Cardiac muscle cell (in vitro differentiated cells and primary cell): ENCODE measurements at places on chromosomes 3 and 15. TPM values are rescaled to one million over a fixed set of nuclear protein-coding genes. Genes with fewer than 3 reads are reported as not detected.

TIMP4 gene
- 0.11 TPM in 1 of 2 replicates, not detected in the other for total RNA-seq

DNA sequence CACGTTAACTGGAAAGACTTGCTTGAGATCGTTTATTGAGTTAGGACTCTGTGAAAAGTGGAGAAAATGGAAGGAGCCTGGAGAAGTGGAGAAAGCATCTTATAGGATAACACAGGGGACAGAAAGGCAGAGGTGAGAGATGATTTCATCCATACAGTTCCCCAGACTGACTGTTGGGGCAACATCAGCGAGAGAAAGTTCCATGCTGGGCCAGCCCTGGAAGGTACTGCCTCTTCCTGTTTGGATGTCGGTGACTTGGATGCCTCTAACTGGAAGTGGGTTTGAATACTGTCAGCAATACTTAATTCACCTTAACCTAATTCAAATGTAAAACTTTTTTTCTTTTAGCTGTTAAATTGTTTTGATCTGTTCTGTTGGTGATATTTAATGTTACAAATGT lies 32.3 kb downstream of the ATP13A5 start:
- no peak for DNase-seq
- peaks cover 24% of the 10 kb centered on the region for H3K4me1 ChIP-seq
- H3K27me3 ChIP-seq = no peaks in the 10 kb centered on the region
- no peak overlapping the region for H3K4me3 ChIP-seq

DNA sequence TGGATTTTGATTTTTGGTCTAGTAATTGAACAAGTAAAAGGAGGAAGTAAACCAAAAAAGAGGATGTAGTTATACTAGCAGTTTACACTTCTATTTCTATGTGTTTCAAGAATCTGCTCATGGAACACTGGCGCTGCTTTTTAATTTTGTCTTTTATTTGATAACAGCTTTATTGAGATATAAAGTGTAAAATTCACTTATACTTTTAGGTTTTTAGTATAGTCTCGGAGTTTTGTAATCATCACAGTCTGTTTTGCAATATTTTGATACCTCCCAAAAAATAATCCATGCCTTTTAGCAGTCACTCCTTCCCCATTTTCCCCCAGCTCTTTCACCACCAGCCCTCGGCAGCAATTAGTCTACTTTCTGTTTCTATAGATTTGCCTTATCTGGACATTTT lies 18.0 kb downstream of the UBE2E2 start:
- DNase-seq = no peak
- no peak overlapping the region for H3K27ac ChIP-seq

DNA sequence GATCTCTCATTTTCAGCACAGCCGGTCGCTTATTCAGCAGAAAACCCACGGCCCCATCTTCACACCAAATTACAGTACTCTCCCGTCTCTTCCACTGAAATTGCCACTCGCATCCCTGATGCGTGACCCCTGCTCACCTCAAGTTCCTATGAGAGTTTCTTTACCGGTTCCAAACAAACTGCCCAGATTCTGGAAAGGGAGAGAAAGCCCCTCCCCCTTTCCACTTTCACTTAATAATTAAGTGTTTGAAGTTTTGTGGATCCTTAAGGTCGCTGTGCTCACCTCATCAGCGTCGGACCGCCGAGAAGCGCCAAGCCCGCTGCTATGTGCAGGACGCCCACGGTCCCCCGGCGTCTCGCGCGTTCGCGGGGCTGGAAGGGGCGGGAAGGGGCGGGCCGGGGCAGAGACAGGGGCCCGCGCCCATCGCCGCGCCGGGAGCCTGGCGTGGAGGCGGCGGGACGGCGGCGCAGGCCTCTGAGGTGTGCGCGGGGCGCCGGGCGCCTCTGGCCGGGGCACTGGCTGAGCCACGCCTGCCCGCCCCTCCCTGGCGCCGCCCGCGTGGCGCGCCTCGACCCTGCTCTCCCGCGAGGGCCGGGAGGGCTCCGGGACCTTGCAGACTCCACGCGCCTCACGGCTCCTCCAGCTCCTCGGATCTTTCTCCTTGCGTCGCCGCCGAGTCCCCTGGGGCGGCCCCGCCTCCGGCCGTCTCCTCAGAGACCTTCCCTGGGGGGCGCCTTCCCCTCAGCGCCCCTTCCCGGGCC lies at the start of gene GPR156:
Gene GPR156, minus strand, starts transcription at position 476 of the 761 bp plus-strand sequence. CDS start 41,124 bp downstream, outside the sequence.
- H3K36me3 ChIP-seq = no peaks in the 10 kb centered on the region
- peaks cover 2% of the 10 kb centered on the region for H3K4me1 ChIP-seq
- DNase-seq = peak; percentile 30
- peak within 1 kb of the TSS; percentile 43 for H3K4me3 ChIP-seq
- H3K27me3 ChIP-seq = peaks cover 60% of the 10 kb centered on the region

IFT122 gene
- total RNA-seq = 28.3 and 31.5 TPM in 2 replicates

GRCh38 chr15:78716651-78717050 lies 75.6 kb upstream of the CHRNB4 start:
- no peak for DNase-seq
- H3K27ac ChIP-seq = no peak overlapping the region
- no peaks in the 10 kb centered on the region for H3K36me3 ChIP-seq

ABHD2 gene
- total RNA-seq = 43.0 and 44.8 TPM in 2 replicates

DNA sequence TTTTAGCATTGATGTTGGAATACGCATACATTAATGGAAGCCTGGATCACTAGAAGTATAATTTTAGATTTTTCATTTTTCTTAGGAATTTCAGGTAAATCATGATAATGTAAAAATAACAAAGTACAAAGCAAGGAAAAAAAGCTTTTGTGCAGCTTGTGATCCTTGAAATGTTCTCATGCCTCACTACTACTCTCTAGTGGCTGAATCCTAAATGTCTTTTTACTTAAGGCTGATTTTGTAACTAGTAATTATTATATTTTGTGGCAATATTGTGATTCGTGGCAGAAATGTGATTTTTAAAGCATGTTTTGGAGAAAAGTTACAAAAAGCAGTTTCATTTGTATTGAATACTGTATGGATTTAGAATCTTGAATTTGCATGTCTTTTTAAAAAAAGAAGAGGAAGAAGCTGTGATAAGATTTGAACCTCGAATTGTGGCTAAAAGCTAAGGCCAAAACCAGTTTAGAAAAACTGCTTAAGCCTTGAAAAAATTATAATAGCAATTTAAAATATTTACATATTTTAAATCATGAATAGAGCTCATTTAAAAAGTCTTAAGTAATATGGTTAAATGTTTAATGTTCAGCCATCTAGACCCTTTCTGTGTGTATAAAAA lies 39.0 kb downstream of the U2SURP start:
- H3K36me3 ChIP-seq = peaks cover 51% of the 10 kb centered on the region
- no peaks in the 10 kb centered on the region for H3K4me1 ChIP-seq
- no peak overlapping the region for H3K27ac ChIP-seq
- peak; percentile 29 for DNase-seq
- no peaks in the 10 kb centered on the region for H3K27me3 ChIP-seq
- no peak overlapping the region for H3K4me3 ChIP-seq

GRCh38 chr3:195259154-195259474 lies 11.8 kb downstream of the XXYLT1 start:
- DNase-seq = no peak
- H3K4me3 ChIP-seq = no peak overlapping the region
- peaks cover 12% of the 10 kb centered on the region for H3K4me1 ChIP-seq
- H3K27me3 ChIP-seq = no peaks in the 10 kb centered on the region
- H3K36me3 ChIP-seq = no peaks in the 10 kb centered on the region

OR5K2 gene
- not detected in 2 replicates for total RNA-seq

SLC25A36 gene
- 85.7 and 297 TPM in 2 replicates for total RNA-seq

P2RY14 gene
- total RNA-seq = 0.12 and 0.56 TPM in 2 replicates

VILL gene
- total RNA-seq = 2.5 and 3.4 TPM in 2 replicates

GRCh38 chr3:42831321-42831713 lies 22.1 kb downstream of the ACKR2 start:
- H3K27me3 ChIP-seq = no peaks in the 10 kb centered on the region
- DNase-seq = peak; percentile 71
- no peaks in the 10 kb centered on the region for H3K36me3 ChIP-seq
- H3K4me3 ChIP-seq = no peak overlapping the region
- H3K27ac ChIP-seq = no peak overlapping the region

DNA sequence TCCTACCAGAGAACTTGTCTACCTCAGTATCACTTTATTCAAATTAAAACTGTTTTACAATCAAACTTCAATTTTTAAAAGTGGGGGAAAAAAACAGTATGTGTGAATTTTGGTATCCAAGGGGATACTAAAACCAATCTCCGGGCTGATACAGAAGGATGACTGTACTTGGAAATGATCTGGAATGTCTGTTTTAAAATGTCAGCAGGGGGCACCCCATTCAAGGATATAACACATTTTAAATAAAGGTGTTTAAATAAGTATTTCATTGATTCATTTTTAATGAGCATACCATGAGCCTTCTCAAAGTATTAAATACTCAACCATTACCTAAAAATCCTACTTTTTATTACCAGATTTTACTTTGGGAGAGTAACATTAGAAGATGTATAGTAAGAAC lies 67.9 kb downstream of the ULK4 start:
- peak; percentile 50 for DNase-seq
- H3K36me3 ChIP-seq = no peaks in the 10 kb centered on the region
- H3K4me3 ChIP-seq = no peak overlapping the region
- no peak overlapping the region for H3K27ac ChIP-seq

- no peak overlapping the region for H3K27ac ChIP-seq
- H3K27me3 ChIP-seq = no peaks in the 10 kb centered on the region
- DNase-seq = no peak
- no peak overlapping the region for H3K4me3 ChIP-seq
- H3K36me3 ChIP-seq = no peaks in the 10 kb centered on the region
- peaks cover 35% of the 10 kb centered on the region for H3K4me1 ChIP-seq
These were observed 326.5 kb downstream of the ZIC1 start for GRCh38 chr3:147735616-147736015.

DNA sequence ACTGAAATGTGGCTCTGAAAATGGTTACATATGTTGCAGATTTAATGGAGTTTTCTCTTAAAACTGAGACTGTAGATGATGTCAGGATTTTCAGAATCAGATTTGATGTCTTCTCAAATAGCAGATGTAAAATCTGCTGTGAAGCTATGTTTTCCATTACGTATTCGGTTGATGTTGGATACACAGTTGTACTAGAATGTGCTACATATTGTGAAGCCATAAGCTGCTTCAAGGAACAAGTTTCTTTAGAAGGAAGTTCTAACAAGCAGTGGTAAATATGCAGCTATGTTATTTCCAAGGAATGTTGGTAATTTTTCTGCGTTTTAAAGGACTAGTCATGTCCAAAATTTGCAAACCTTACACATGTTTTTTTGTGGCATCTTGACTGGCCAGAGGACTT lies 197.7 kb downstream of the RBMS3 start:
- no peak overlapping the region for H3K27ac ChIP-seq
- no peak overlapping the region for H3K4me3 ChIP-seq
- no peak for DNase-seq

DNA sequence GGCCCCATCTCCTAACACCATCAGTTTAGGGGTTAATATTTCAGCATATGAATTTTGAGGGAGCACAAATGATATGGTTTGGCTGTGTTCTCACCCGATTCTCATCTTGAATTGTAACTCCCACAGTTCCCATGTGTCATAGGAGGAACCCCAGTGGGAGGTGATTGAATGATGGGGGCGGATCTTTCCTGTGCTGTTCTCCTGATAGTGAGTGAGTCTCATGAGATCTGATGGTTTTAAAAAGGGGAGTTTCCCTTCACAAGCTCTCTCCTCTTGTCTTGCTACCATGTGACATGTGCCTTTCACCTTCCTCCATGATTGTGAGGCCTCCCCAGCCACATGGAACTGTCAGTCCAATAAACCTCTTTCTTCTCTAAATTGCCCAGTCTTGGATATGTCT lies 73.8 kb upstream of the TJP1 start:
- no peak overlapping the region for H3K27ac ChIP-seq
- peaks cover 10% of the 10 kb centered on the region for H3K4me1 ChIP-seq
- DNase-seq = no peak
- no peak overlapping the region for H3K4me3 ChIP-seq
- H3K36me3 ChIP-seq = no peaks in the 10 kb centered on the region

GRCh38 chr3:63613561-63613960 lies 38.9 kb upstream of the SNTN start:
- H3K4me3 ChIP-seq = no peak overlapping the region
- H3K4me1 ChIP-seq = no peaks in the 10 kb centered on the region
- DNase-seq = no peak
- no peak overlapping the region for H3K27ac ChIP-seq

- no peak for DNase-seq
- H3K27ac ChIP-seq = no peak overlapping the region
- H3K27me3 ChIP-seq = no peaks in the 10 kb centered on the region
- no peak overlapping the region for H3K4me3 ChIP-seq
- H3K4me1 ChIP-seq = no peaks in the 10 kb centered on the region
- no peaks in the 10 kb centered on the region for H3K36me3 ChIP-seq
These were observed 80.9 kb downstream of the DUT start for GRCh38 chr15:48411971-48412591.

DNA sequence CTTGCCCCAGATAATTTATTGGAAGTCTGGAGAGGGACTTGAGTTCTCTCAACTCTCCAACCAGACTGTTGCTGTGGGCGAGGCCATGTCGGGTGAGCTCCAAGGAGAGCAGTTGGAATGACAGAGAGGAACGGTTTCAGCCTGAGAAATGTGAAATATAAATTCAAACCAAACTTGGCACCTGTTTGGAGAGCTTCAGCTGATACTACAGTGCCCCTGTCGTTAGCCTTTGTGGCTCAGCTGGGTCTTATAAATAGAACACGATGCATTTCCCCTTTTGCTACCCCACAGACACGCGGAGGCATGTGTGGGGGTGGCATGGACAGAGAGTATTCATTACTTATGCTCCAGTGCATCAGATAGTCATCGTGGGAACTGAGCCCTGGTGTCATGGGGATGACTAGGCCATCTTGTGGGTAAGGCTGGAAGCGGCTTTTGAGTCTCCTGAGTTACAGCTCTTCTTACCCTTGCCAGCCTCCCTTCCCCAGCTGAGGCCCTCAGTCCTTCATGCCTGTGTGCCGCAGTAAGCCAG lies 15.6 kb downstream of the SMAD3 start:
- peak; percentile 67 for DNase-seq
- peaks cover 49% of the 10 kb centered on the region for H3K4me1 ChIP-seq
- H3K36me3 ChIP-seq = no peaks in the 10 kb centered on the region
- H3K27ac ChIP-seq = peak overlapping the region; percentile 64
- no peak overlapping the region for H3K4me3 ChIP-seq
- H3K27me3 ChIP-seq = no peaks in the 10 kb centered on the region

GRCh38 chr3:182473191-182473710 lies 320.1 kb upstream of the ATP11B start:
- H3K4me3 ChIP-seq = no peak overlapping the region
- H3K4me1 ChIP-seq = peaks cover 2% of the 10 kb centered on the region
- no peak for DNase-seq
- no peaks in the 10 kb centered on the region for H3K36me3 ChIP-seq

CLDN16 gene
- total RNA-seq = 0.18 TPM in 1 of 2 replicates, not detected in the other

DNA sequence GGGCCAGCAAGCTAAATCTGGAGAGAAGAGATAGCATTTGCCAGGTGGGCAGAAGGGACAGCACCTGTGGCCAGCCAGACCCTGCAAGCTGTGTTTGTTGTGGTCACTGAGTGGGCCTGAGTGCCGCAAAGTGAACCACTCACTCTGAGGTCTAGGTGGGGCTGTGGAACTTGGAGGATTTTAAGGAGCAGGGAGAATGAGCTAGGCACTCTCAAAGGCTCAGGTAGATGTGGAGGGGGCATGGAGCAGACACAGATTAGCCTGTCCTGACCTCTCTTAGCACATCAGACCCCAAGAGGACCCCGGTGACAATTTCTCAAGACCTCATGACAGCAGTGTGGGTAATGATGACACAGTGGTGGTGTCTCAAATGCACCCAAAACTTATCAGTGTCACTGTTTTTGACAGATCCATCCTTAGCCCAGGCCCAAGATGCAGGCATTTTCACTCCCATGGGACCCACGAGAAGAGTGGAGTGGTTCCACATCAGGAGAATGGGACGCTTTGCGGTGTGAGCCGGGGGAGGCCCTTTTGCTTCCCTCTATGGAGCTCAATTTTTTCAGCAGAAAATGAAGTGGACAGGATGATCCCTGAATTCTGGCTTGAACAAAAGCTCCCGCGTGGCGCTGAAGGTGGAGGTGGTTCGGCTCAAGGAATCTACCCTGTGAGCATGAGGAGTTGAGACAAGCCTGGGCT lies 43.8 kb upstream of the TLE3 start:
- H3K36me3 ChIP-seq = no peaks in the 10 kb centered on the region
- no peak overlapping the region for H3K27ac ChIP-seq
- H3K4me3 ChIP-seq = no peak overlapping the region
- peaks cover 5% of the 10 kb centered on the region for H3K4me1 ChIP-seq
- H3K27me3 ChIP-seq = peaks cover 38% of the 10 kb centered on the region
